Kidney (tissue), 22 donors: ENCODE measurements at places on chromosomes 7 and 10.

- no peak for DNase-seq
Measured at GRCh38 chr7:3859431-3859830, 558.4 kb downstream of the SDK1 start.

- no peak for DNase-seq
Measured at GRCh38 chr10:121911421-121911697, 16.5 kb downstream of the ATE1 start.

GRCh38 chr7:129368389-129368986 lies 65.7 kb upstream of the STRIP2 start:
- DNase-seq: no peak

DNA sequence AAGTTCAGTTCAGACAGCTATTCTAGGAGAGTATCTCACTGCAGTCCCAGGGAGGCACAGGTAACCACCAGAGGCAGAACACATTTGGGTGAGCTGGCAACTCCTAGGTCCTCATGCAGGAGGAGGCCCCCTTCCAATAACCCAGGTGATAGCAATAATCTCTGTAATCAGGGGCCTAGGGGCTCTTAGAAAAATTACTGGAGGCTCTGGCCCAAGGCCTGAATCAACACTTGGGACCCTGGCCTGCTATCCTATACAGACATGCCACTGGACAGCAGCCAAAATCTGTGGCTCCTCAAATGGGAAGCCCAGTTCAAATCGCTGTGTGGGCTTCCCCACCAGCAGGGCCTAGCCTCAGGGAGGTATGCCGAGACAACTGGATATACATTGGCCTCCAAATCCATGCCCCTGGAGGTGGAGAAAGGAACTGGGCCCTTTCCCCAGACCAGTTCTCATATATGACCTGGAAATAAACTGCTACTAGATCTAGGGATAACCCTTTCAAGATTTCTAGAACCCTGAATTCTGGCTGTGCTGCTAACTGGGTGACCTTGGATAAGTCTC lies 1.6 kb downstream of the AVPI1 start:
- no peak for DNase-seq

DNA sequence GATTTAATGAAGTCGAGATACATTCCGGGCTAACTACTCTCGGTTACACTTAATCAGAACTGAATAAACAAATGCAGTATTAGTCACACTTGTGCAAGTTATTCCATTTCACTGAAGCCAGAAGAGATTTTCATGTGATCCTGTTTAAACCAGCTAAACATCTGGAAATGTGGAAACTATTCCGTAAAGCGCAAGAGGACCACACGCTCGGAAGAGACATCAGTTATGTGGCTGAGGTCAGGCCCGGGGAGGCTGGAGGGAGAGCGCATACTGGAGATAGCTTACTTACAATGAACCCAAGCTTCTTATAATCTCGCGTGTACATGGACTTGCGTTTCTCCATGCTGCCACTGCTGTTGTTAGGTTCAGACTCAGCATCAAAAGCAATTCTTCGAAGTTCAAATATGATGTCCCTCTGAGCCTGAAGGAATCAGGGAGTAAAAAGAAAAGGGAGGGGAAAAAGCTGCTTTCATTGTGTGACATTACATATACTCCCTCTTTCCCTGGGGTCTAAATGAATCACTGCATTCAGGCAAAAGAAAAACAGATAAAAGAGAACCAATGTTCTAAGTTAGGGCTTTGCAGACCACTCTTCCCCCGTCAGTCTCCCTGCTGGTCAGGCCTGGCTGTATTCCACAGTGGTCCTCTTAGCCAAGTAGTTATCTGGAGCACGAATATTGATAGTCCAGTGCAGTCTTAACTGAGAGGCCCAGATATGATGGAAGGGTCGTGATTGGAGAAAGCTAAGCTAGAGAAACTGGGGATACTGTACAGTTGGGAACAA lies 237.4 kb downstream of the ELMO1 start:
- DNase-seq: no peak

- peak; percentile 26 for DNase-seq
Measured at GRCh38 chr10:59382831-59383295, 20.5 kb upstream of the FAM13C start.

DNA sequence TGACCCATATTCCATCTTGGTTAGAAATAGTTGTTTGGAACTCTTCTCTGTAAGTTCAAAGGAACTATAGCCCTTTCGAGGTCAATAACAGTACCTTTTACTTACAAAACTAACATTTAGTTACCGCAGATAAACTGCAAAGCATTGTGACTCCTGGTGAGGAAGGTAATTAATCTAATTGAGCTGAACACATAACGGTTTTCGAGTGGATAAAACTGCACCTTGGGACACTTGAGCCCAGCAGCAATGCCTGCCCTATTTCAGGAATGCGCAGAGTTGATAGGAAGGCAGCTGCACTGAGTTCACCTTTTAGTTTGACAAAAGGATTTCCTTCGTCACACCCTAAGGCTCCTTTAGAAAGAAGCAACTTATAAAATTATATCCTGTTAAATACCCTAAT lies 75.4 kb downstream of the JAZF1 start:
- DNase-seq: peak; percentile 25

DNA sequence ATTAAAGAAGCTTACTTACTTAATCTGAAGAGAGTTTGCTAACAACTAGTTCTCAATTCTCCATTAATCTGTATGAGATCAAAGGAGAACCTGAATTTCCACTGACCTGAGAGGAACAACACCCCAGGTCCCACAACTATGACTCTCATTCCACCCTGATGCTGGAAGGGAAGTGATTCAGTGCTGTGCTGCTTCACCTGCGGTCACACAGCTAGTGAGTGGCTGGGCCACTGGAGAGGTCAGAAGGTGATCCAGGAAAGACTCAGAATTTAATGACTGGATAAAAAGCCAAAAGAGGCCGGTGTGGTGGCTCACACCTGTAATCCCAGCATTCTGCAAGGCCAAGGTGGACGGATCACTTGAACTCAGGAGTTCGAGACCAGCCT lies 23.6 kb downstream of the SORBS1 start:
- no peak for DNase-seq

DNA sequence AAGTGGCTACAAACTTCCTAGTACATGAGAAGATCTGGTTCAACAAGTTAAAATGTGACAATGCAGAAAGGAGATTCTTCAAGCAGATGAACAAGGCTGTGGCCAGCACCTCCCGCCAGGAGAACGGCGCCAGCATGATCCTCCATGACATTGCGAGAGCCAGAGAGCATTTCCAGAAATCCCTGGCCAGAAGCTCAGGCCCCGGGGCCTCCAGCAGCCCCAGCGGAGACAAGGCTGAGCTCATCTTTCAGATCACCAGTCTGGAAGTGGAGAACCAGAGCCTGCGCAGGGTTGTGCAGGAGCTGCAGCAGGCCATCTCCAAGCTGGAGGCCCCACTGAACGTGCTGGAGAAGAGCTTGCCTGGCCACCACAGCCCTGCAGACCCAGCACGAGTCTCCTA lies 40.1 kb upstream of the ZNF273 start:
- no peak for DNase-seq

DNA sequence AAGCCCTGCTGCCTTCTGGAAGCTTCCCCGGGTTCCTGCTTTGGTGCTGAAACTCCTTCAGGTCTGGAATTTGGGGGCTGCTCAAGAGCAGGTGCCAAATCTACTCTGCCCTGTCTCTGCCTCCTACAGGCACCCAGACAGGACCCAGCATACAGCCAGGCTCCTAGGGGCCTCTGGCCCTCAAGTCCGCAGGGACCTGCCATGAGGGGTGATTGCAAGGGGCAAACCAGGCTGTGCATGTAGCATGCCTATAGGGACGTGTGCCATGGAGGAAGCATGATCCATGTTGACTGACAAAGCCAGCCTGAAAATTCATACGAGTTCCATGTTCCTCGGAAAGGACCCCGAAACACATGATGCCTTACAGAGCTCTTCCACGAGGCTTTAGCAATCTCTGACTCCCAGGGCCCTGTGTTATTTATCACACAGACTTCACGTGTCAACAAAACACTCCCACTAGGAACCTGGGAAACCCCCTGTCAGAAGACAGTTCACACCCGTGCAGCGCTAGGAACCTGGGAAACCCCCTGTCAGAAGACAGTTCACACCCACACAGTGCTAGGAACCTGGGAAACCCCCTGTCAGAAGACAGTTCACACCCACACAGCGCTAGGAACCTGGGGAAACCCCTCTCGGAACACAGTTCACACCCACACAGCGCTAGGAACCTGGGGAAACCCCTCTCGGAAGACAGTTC lies 75.3 kb upstream of the DNAAF5 start:
- no peak for DNase-seq

DNA sequence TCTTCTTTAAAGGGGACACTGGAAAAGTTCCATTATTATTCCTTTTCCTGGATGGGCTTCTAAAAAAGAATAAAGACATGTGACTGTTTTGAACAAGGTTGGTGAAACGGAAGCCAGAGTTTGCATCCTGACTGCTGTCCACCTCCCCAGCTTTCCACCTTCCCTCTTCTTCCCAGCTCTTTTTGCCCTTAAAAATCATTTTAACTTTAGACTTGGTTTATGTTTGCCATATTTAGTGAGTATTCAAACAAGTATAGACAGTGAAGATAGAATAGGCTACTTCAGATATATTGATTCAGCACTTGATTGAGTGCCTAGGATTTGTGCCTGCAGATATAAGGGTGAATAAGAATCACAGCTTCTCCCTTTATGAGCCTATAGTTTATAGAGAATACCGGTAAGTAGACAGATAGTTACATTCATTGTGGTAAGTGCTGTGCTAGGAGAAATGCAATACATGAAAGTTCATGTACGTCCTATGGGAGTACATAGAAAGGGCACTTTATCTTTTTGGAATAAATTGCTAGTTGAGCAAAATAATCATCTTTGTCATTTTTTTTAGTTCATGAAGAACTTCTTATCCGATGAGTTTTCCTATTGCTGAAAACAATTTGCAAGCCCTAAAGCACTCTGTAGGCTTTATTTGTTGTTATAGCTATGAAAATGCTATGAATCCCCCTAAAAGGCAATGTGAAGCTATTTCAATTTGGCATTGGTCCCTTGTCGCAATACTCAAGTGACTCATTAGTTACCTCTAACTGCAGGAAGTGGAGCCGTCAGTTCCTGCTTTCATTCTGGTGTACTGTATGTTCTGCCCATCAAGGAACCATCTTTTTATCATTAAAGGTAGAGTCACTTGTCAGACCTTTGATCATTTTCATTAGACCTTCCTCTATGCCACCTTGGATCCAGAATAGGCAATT lies 57.2 kb upstream of the STRIP2 start:
- no peak for DNase-seq

GRCh38 chr7:104950006-104950405 lies 64.0 kb upstream of the KMT2E start:
- DNase-seq: no peak

GRCh38 chr7:66267249-66267648 lies 62.1 kb downstream of the TPST1 start:
- no peak for DNase-seq

- no peak for DNase-seq
Measured at GRCh38 chr7:98360221-98361130, 40.4 kb downstream of the BAIAP2L1 start.

- no peak for DNase-seq
Measured at GRCh38 chr7:7474436-7474835, 61.2 kb downstream of the COL28A1 start.

DNA sequence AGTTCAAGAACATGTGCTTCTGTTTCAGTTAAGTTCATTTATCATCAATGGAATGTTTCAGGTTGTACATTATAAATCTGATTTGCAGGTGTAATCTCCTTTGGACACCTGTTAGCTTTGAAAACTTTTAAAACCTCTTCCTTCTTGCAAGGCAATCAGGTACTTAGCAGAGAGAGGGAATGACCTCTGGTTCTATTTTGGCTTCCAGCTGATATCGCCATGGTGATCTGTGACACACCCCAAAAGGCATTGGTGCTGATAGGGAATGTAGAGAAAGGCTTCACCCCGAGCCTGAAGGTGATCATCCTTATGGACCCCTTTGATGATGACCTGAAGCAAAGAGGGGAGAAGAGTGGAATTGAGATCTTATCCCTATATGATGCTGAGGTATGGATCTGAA lies 35.4 kb downstream of the ACSL5 start:
- DNase-seq: no peak
